ENCODE measurements at places on chromosomes 2 and 18. TPM values are rescaled to one million over a fixed set of nuclear protein-coding genes. Genes with fewer than 3 reads are reported as not detected.

Gene TMEM200C
- total RNA-seq, result 0.14 TPM

GRCh38 chr2:202378001-202378400 is 1.9 kb downstream of the BMPR2 start:
- no peak for DNase-seq

Gene ANKRD53
- total RNA-seq, result 0.23 TPM

- no peak for DNase-seq
Observed at GRCh38 chr2:180481998-180482397, 474.9 kb upstream of the CWC22 start.

Gene ARHGEF33
- 0.29 TPM for total RNA-seq

GRCh38 chr2:73286134-73286655 is 1.9 kb upstream of the FBXO41 start:
- DNase-seq, result no peak

Gene IL1R2
- total RNA-seq, result 17.9 TPM

- no peak for DNase-seq
Observed at GRCh38 chr2:161384864-161385263, 31.2 kb upstream of the TBR1 start.

- peak; percentile 87 for DNase-seq
Observed at GRCh38 chr2:47323009-47323821, 79.7 kb upstream of the MSH2 start.

DNA sequence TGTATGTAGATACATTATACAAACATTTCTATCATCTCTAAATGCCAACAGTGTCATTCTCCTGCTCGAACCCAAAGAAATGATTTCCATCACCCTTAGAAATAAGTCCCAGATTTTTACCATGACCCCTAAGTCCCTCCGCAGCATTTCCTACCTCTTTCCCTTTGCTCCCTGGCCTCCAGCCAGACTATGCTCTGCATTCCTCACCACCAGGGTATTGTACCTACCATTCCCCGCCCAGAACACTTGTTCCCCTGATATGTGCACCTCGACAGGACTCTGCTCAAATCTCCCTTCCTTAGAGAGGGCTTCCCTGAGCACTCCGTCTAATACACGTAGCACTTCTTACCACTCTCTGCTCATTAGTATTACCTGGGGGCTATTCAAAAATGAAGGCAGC is 630.2 kb downstream of the ARHGAP15 start:
- DNase-seq, result no peak

DNA sequence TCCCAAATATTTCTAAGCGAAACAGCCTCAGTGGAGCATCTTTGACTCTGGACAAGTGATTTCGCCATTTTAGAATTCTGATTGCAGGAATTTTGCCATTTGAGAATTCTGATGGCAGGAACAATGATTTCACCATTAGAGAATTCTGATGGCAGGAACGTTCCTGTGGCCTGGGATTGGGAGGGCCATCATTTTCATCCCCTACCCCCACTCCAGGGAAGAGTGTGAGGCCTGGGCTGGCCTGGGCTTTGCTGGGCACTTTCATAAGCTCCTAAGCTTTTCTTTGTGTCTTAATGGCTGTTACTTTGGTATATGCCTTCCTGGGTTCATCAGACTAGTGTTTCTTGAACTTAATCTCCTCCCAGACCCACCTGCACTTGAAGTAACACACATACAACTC is 129.3 kb upstream of the EPAS1 start:
- DNase-seq, result no peak

Gene AKAIN1
- total RNA-seq, result not detected

- DNase-seq, result no peak
Observed at GRCh38 chr2:202841090-202841867, 30.3 kb downstream of the ICA1L start.

DNA sequence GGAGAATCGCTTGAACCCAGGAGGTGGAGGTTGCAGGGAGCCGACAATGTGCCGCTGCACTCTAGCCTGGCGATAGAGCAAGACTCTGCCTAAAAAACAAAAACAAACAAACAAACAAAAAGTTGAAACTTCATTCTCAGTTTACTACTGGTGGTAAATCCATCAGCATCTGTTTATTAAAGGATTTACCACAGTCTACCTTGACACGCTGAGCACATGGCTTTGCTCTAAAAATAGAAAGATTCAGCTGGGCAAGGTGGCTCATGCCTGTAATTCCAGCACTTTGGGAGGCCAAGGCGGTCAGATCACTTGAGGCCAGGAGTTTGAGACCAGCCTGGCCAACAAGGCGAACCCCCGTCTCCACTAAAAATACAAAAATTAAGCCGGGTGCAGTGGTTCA is 201.3 kb downstream of the TGIF1 start:
- DNase-seq, result no peak

DNA sequence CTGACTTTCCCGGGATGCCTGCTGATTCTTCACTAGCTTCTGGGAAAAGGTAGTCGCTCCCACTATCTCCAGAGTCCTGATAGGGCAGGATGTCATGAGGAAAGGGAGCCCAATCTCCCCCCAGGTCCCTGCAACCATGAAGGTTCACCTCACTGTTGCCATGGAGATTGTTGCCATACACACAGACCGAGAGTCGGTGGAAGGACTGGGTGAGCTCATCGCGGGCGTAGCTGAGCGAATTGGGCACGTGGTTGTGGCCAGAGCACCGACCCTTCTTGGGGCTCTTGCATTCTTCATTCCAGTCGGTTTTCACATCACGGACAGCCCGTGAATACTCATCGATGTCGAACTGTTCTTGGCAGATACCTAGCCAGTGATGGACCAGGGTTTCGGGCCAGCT is 97.4 kb downstream of the MEP1B start:
- no peak for DNase-seq

- DNase-seq, result no peak
Observed at GRCh38 chr2:144472046-144472412, 47.9 kb downstream of the ZEB2 start.

Gene MARCO
- 0.69 TPM for total RNA-seq

GRCh38 chr18:42509750-42510415 is 554.8 kb downstream of the PIK3C3 start:
- DNase-seq, result no peak

Gene CSRNP3
- 4.6 TPM for total RNA-seq

DNA sequence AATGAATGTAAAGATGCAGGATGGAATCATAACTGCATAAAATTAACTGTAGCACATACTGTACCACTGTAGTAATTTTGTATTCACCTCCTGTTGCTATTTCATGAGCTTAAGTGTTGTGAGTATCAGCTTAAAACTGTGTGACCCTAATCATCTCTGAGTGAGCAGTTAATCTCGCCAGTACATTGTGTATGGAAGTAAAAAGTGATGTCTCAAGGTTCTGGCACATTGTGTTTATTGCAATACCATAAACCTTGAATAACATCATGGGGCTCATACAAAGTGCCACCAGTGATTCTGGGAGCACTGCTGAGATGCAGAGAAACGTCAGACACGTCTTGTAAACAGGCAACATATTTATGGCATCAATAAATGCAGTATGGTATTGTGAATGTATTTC is 124.5 kb downstream of the PMAIP1 start:
- DNase-seq, result no peak

GRCh38 chr18:47754311-47755101 is 176.0 kb downstream of the SMAD2 start:
- DNase-seq, result peak; percentile 57

DNA sequence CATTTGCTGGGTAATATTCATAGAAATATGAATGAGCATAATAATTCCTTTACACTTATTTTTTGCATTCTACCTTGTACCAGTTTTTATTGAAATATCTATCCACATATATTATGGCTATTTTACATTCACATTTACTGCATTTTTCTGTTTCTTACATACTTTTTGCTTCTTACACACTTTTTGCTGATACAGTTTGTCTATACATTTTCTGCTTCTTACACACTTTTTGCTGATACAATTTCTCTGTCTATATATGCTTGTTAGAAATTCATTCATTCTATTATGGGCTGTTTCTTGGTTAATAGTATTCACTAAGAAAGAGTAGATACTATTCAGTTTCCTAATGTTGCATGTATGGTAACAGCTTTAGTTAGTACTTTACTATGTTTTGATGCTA is 16.9 kb upstream of the STAMBP start:
- no peak for DNase-seq

Data from mucosa of descending colon (tissue), 3 donors.